ENCODE measurements at places on chromosomes 2 and 18.
A peak's percentile ranks its signal among the peaks of the same experiment; 100 is the strongest.

- DNase-seq: no peak
Measured at GRCh38 chr2:236496340-236496739, 73.3 kb upstream of the ACKR3 start.

GRCh38 chr2:12232876-12233275 is 483.9 kb upstream of the TRIB2 start:
- peak; percentile 18 for DNase-seq

GRCh38 chr2:105317937-105318336 is 11.6 kb downstream of the TGFBRAP1 start:
- no peak for DNase-seq

- peak; percentile 96 for DNase-seq
Measured at GRCh38 chr2:28160986-28161425, 231.7 kb upstream of the FOSL2 start.

DNA sequence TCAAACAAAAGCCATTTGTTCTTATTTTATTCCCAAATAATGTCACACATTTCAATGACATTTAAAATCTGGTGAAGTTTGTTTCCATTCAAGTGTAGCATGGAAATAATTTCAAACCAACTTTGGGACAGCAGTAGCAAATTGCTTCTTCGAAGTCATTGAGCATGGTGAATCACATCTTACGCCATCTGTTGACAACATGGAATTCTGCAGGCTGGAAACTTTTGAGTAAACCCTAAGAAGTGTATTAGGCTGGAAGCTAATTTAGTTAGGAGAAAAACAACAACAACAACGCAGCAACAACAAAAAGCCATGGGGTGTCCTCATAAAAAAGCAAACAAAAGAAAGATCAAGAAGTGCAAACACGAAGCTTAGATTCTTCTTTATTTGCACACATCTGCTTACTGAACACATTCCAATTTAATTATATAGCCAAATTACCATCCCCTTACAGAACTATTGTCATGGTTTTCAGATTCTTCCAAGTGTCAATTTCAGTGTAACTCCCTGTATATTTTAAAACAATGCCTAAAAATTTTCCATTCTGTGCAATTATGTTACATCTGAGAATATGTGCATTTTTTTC is 659.0 kb upstream of the CDH7 start:
- DNase-seq: peak; percentile 36
